ENCODE measurements at places on chromosomes 3 and 15.

- no peak for DNase-seq
These were observed 96.4 kb upstream of the SMAD3 start for GRCh38 chr15:66968806-66969596.

DNA sequence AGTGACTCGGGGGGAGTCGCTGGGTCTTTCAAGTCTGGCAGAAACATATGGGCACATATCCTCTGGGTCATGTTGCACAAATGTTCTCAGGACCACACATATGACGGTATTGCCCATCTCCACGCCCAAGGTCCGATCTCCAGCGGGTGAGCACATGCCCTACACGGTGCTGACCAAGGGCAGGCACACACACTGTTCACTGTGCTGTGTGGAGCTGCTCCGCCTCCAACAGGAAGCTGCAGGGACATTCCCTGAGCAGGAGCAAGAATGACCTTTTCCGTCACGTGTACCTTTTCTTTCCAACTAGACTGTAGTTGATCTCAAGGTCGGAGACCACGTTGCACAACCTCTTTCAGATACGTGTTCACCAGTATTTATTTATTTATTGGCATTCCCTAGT, 41.7 kb upstream of the B3GNT5 start:
- DNase-seq = no peak

DNA sequence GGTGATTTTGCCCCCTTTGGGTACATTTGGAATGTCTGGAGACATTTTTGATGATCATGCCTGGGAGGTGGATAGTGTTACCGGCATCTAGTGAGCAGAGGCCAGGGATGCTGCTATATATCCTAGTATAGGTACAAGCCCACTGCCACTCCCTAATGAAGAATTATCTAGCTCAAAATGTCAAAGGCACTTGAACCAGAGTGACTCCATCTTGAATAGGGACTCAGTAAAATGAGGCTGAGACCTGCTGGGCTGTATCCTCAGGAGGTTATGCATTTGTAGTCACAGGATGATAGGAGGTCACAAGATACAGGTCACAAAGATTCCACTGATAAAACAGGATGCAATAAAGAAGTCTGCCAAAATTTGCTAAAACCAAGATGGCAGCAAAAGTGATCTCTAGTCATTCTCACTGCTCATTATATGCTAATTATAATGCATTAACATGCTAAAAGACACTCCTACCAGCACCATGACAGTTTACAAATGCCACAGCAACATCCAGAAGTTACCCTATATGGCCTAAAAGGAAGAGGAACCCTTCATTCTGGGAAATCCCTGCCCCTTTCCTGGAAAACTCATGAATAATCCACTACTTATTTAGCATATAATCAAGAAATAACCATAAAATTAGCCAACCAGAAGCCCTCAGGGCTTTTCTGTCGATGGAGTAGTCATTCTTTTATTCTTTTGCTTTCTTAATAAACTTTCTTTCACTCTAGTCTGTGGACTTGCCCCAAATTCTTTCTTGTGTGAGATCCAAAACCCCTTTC, 40.0 kb upstream of the FAM3D start:
- no peak for DNase-seq

DNA sequence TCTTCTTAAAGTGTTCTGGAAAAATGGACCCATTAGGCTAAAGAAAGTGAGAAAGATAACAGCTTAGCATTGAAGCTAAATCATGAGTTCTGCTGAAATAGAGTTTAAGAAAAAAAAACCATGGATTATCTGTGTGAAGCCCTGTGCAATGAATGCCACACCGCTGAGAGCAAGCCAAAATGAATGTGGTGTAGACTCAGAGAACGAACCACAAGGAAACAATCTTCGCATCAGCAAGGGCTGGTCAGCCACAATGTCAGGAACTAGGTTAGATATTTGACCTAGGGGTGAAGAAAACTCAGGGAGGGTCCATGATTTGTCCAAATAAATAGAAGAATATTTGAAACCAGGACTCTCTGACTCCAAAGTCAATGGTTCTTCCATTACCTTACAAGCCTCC, 91.4 kb upstream of the MEX3B start:
- peak; percentile 13 for DNase-seq

GRCh38 chr15:33963831-33964664, 4.2 kb upstream of the CHRM5 start:
- peak; percentile 7 for DNase-seq

DNA sequence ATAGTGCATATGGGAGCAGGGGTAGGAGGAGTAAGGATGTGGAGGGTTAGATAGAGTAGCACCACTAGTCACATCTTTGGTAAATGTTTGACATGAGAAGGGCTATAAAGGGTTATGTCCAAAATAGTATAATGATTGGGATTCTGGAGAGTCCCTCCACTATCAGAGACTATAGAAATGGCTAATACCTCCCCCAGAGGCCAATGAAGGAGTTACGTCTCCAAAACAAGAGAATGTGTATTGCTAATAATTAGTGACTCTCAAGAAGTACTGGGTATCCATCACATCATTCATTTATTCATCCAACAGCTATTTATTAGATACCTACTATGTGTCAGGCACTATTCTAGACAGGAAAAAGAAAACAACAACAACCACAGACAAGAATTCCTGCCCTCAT, 203.7 kb upstream of the UMPS start:
- no peak for DNase-seq

DNA sequence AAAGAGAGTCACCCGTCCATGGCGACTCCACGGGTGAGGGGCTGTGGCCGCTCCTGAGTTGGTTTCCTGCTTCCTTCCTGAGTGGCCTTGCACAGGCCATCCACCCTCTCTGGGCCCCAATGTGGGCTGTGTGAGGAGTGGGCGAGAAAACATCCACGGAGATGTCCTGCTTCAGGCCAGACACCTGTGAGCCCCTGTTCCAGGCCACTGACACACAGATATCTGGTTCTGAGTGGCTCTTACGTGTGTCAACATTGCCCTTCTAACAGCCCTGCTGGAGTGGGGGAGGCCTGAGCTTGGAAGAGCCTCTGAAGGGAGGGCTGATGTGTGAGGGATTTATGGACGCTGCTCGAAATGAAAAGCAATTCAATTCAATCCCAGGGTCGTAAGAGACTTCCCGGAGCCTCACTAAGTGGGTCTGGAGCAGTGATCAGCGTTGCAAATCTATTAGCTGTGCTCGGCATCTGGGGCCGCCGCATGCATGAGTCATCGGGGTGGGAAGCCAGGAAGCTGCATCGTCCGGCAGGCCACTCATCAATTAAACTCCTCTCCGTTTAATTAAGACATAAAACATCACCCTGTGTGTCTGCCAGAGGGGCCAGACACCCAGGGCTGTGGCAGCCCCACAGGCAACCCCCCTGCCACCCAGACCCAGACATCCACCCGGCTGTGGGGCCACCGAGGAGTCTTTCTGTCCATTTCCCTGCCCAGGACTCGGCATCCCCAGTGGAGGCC, 20.0 kb upstream of the PRR23E start:
- DNase-seq = peak; percentile 2

DNA sequence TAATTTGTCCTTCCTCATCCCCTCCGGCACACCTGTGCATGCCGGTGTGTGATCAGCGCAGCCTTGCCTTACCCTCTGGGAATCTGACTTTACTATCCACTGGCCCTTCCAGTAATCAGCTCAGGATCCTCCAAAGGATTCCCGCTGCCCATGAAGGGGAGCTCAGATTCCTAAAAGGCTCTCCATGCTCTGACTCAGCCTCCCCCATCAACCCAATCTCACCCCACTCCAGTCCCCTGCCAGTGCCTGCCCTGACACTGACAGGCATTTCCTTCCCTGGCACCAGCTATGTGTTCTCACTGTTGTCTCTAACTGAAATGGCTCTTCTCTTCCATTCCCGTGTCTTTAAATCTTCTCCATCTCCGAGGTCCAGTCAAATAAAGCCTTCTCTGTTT, 7.3 kb upstream of the BCL2A1 start:
- DNase-seq = no peak

GRCh38 chr3:169186596-169186995, 476.9 kb downstream of the MECOM start:
- DNase-seq = no peak

DNA sequence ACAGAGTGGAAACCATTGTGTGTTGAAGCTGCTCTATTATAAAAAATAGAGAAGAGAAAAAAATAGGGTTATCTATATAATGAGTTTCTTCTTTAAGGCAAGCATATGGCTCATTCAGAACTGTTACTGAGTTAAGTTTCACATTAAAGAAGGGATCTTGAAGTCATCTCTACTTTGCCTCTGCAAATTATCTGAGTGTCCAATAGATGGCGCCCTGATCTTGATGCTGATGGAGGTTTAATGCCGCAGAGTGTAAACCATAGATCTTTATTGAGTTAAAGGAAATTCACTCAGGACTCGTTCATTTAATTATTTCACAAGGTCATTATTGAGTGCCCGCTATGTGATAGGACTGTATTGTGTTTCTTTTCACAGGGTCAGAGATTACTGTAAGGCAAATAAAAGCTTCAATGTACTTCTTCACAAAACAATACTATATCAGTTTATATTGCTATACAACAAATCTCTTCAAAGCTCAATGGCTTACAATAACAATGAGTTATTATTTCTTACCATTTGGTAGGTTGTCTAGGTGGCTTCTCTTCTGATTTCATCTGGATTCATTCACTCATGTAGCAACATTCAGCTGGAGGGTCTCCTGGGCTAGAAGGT, 171.4 kb downstream of the NSUN3 start:
- DNase-seq = peak; percentile 55

DNA sequence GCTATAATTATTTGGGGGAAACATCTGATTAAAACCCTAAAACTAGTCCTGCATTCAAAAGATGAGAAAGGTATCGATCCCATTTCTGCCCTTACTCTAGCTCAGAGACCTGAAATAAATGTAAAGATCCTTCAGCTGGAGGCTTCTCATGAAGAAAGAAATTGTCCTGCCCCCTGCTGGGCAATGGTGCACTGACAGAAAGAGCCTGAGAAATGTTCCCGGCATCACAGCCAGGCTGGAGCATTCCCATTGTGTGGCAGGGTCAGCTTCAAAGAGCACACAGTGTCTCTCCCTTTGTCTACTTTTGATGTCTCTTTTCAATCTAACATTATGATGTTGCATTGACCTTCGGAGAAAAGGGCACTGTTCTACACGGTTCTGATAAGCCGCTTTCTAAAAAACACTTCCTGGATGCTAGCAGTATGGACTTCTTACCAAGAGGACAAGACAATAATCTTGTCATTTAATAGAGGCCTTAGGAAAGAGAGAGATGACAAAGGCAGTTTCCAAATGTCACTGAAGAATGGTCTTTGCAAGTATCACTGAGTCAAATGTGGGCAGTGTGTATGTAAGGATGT, 287.5 kb downstream of the MAGI1 start:
- DNase-seq = peak; percentile 65

DNA sequence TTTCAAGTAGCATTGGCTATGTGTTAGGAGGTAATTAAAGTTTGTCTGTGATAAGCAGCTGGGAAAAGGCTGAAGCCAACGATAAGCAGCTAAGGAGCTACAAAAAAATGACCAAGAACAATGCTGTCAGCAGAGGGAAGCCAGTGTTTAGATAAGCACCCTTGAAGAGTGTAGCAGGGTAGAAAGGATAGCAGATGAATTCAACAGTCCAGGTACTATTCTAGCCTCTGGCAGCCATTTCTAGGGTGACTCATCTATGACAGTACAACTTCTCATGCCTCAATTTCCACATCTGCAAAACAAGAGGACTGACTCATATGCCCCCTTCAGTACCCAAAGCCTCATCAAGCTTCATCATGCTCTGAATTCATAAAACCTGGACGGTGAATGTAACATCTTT, 617.6 kb upstream of the UBE2E2 start:
- no peak for DNase-seq

DNA sequence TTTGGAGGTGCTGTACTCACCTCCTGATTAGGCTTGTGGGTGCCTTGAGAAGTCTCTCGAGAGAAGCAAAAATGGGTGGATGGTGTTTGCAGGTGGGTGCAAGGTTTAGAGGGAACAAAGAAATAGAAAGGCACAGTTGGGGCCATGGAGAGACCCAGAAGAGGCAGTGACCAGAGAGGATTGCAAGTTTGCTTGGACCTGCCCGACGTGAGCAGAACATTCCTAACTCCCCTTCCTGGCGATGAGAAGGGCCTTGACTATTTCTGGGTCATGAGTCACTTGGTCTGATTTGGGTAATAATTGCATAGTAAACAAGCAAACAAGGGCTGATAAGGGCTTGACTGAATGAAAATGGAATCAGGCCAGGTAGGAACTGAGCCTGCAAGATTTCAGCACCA, 7.0 kb upstream of the CTSH start:
- DNase-seq = peak; percentile 83

DNA sequence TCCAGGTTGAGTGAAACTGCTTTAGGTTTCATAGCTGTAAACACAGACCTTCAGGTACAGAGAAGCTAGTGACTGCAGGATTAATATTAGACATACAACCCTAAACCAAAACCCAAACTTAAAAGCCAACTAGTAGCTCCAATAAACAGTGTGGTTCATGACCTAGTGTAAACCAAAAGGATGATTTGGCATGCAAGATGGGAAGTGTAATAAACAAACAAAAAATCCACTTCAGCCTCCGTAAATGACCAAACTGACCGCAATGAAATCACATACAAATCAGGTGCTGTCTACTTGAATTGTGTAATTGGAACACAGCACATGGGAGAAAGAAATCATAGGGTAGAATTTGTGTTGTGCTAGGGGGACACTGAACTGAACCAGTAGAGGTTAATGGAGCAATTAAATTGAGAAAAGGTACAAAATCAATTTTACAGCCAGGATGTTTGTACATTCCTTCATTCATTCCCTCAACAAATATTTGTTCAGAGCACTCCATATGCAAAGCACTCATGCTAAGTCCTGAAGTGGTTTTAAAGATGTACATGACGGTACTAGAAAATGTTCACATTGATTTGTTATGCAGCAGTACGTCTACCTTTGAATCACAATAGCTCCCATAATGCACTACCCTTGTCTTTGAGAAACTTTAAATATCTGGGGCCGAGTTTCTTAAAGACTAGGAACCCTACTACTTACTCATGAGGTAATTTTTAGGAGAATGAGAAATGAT, 21.4 kb upstream of the CHST2 start:
- DNase-seq = no peak

DNA sequence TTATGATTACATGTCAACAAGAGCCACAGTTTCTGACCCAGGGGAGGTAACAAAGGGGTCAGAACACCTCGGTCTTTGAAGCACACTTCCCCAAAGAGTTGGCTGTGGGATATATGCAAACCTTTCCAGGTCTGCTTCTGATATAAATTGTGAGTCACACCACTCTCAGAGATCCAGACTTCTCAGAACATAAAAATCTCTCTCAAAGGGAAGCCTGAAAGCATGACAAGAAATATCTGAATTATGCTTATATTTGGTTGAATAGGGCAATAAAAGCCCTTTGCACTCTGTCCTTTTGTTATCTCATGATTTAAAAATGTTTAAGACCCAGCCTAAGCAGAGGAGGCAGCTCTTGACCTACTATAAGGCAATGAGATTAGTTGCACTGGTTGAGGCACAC, 56.8 kb downstream of the MYH15 start:
- DNase-seq = no peak

GRCh38 chr3:17583530-17583929, 158.9 kb downstream of the TBC1D5 start:
- peak; percentile 87 for DNase-seq

GRCh38 chr15:45555934-45556608, 31.1 kb upstream of the BLOC1S6 start:
- DNase-seq = no peak
